Fibroblast of upper back skin (primary cell): ENCODE measurements at places on chromosomes 7 and 10.

DNA sequence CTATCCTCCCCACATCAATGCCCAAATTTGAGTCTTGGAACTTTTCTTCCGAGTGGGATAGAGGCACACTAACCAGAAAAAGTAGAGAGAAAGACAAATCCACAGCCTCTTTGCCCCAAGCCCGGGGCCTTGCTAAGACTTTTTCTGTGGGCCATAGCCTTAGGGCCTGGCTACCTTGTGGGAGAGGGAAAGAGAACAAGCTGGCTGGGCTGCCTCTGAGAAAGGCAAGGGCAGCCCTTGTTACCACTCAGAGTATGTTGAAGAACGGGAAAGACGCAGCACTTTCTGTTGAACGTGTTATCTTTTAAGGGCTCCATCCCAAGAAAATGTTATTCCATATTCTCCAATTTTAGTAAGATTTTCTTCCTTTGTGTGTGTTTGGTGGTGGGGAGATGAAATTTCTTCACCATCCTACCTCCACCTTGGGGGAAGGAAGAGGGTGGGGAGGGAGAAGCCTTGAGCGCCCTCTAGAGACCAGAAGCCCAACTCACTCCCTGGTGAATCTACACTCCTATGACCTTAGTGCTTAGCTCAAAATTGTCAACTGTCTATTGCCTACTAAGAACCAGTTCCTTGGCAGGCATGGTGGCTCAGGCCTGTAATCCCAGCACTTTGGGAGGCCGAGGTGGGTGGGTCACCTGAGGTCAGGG is 3.9 kb upstream of the NRF1 start:
- DNase-seq = no peak

DNA sequence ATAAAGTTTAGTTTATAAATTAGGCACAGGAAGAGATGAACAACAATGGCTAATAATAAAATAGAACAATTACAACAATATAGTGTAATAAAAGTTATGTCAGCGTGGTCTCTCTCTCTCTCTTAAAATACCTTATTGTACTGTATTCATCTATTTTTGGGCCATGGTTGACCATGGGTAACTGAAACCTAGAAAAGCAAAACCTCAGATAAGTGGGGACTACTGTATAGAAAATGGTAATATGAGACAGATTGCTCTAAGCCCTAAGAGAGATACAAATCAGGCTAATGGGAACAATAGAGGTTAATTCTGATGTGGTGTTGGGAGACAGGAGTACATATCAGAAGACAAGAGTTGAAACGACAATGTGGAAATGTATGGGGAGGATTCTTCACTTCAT is 86.2 kb downstream of the ZNF365 start:
- DNase-seq = no peak

DNA sequence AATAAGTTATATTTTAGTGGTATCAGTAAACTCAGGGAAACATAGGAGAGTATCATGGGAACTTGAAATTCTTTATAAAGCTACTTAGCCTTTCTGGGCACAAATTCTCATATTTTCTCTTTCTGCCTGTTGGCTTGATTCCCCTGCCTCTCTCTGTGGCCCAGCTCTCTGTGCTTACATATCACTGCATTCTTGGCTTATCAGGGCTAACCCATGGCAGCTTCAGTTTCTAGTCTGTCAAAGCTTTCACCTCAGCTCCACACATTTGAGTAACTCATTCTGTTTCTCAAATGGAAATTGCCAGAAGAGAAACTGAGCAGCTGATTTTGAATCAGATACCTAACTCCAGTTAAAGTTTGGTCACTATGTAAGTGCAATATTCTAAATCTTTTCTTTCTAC is 713.1 kb downstream of the DNAJB9 start:
- no peak for DNase-seq

- DNase-seq = peak; percentile 29
Observed at GRCh38 chr10:69845574-69846292, 44.0 kb downstream of the COL13A1 start.

DNA sequence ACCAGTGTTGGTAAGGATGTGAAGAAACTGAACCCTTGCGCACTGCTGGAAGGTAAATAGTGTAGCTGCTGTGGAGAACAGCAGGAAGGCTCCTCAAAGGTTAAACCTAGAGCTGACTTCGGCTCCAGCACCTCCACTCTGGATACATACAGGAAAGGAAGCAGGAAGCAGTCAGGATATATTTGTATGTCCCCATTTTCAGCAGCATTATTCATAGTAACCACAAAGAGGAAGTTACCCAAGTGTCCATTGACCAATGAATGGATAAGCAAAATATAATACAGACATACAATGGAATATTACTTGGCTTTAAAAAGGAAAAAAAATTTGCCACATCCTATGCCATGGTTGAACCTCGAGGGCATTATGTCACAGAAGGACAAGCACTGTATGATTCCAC is 15.0 kb downstream of the RET start:
- DNase-seq = no peak

DNA sequence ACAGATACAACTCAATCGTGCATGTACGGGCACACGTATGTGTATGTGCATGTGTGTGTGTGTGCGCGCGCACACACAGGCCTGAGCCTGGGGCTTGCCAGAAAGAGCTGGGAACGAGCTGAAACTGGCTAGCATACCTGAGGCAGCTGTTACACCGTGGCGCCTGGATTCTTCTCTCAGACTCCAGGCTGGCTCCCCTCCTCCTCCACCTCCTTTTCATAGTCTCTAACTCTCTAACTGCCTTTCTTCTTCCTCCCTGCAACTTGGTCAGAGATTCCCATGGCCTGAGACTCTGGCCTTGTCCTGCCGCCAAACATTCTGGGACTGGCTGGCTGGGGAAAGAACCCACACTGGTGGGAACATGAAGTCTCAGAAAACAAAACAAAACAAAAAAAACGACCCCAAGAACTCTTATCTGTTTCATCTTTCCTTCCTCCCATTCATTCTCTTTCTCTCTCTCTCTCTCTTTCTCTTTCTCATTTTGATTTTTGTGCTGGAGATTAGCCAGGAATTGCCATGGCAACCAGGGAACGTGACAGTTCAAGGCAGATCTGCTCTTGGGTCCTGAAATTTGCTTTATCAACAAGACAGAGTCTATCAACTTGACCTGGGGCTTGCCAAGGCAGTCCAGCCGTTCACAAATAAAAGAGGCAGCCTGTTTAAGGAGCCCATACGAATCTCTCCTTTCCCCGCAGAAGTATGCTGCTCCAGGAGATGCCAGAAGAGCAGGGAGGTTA is 76.8 kb upstream of the SEM1 start:
- DNase-seq = no peak

DNA sequence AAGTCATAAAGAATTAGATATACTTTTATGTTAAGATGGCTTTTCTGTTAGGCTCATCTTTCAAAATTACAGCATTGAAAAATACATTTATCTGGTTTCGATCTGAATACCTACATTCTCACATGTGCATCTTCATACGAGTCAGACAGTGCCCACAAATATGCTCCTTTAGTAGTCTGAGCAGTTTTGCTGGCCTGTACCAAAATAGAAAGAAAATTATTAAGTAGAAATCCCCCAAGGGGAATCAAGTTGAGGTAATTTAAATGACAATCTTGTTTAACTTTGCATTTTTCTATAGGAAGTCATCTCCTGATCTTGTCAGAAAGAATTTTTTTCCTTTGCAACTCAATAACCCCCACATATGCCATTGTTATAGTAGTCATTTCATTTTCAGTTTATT is 287.4 kb upstream of the SEMA3D start:
- peak; percentile 93 for DNase-seq

- peak; percentile 86 for DNase-seq
Observed at GRCh38 chr10:49177391-49178355, 10.5 kb downstream of the TMEM273 start.

- DNase-seq = no peak
Observed at GRCh38 chr7:44580945-44581878, 819 bp downstream of the TMED4 start.
